ENCODE measurements at places on chromosomes 3 and 15.

GRCh38 chr3:31721676-31722075 is 189.0 kb downstream of the STT3B start:
- no peak for DNase-seq

GRCh38 chr3:151107701-151108100 is 22.2 kb downstream of the MED12L start:
- DNase-seq = no peak

DNA sequence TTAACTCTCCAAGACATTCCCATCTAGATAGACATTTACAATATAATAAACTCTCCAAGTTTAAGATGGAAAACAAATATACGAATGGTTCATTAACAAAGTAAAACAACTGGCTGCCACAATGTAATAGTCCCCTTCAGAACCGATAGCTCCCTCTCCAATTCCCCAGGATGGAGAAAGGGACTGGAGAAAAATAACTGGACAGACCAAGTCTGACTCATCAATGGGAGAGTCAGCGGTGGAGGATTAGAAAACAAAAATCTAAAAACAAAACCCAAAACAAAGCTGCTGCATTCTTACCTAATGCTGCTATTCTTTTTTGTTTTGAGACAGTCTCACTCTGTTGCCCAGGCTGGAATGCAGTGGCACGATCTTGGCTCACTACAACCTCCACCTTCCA is 468.1 kb downstream of the SHQ1 start:
- no peak for DNase-seq

DNA sequence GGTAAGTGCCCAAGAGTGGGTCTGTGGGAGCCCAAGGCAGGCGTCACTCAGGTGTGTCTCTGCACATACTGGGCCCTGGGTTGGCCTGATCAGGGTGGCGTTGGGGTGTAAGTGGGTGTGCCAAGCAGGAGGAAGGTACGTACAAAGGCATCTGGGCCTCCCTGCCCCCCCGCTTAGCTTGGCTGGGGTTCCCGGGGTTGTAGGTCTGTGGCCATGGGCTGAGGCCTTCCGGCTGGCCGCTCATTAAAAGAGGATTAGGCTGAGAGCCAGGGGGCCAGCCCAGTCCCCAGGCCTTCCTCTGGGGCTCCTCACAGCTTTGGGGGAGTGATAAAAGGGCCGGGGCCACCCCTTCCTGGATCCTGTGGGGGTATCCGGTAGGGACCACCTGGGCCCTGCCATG is 13.3 kb downstream of the SEMA3F start:
- no peak for DNase-seq

- no peak for DNase-seq
These were observed at the start of gene TJP1 for GRCh38 chr15:29822100-29822683. Gene TJP1, minus strand, starts transcription at chr15:29822468. Its CDS starts 440 bp downstream, at chr15:29822028.

DNA sequence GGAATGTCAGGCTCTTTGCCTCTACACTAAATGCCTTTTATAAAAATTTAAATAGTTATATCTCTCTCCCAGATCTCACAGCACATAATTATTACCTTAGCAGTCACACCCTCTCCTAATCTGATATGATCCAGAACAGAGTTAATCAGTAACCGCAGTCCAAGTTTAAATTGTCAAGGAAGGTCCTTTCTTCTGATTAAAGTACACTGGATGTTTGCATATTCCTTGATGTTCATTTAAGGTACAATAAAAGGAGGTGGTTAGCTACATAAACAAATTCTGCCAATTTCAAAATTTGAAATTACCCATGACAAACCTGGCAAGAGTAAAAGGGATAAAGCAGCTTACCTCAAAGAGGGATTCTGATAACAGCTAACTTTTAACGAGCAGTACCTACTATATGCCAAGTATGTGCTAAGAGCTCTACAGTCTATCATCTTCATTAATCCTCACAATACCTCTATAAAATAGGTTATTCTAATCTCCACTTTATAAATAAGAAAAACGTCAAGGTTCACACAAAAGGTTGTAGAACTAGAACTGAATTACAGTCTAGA is 4.3 kb downstream of the GOLIM4 start:
- DNase-seq = no peak

- DNase-seq = no peak
These were observed 1007.7 kb upstream of the SEMA6D start for GRCh38 chr15:46709460-46710083.

GRCh38 chr3:107868449-107868848 is 222.4 kb downstream of the CD47 start:
- DNase-seq = no peak

DNA sequence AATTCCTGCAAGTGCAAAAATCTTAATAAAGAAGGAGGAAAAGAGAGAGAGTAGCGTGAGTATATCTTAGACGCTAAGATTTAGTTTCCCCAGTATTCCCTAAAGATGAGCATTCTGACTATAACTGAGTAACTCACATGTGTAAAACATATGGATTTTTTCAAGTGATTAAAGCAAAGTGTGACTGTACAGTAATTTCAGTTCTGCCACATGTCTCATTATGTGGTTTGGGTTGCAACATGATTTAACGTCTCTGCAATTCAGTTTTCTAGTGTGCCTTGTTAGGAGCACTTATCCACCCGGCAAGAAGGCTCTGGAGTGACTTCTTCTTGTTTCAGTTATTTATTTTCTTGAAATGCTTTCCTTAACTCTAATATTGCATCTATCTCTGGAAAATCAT is 514.1 kb downstream of the ROBO1 start:
- DNase-seq = no peak

GRCh38 chr15:49627407-49627877 is 6.6 kb downstream of the DTWD1 start:
- no peak for DNase-seq

- DNase-seq = no peak
These were observed 23.3 kb upstream of the HEG1 start for GRCh38 chr3:125078951-125079674.

GRCh38 chr3:73225991-73226390 is 164.5 kb downstream of the EBLN2 start:
- DNase-seq = no peak

- DNase-seq = peak; percentile 53
These were observed 45.8 kb upstream of the SEC13 start for GRCh38 chr3:10366651-10367101.

- no peak for DNase-seq
These were observed 92.8 kb downstream of the TBL1XR1 start for GRCh38 chr3:177104299-177104992.

Measured in activated naive CD8-positive, alpha-beta T cell treated with anti-CD3 and anti-CD28 coated beads, Interleukin-2, amount 50 U/mL, for 24 hours (primary cell).